ENCODE measurements at places on chromosomes 1 and 21.

- DNase-seq: peak; percentile 44
Measured at GRCh38 chr21:26844258-26845065, 747 bp downstream of the ADAMTS1 start.

DNA sequence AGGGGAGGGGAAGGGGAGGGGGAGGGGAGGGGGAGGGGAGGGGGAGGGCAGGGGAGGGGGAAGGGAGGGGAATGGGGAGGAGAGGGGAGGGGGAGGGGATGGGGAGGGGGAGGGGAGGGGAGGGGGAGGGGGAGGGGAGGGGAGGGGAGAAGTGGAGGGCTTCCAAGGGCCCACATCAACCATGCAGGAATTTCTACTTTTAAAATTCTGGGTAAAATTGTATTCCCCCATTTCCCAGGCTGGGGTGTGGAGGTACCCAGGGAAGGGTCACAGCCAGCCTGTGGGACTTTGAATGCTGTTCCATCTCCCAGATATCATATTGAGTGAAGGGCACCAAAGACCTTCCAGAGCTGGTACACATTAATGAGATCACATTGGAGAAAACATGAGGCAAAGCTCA, 126.9 kb upstream of the ETS2 start:
- DNase-seq: no peak

DNA sequence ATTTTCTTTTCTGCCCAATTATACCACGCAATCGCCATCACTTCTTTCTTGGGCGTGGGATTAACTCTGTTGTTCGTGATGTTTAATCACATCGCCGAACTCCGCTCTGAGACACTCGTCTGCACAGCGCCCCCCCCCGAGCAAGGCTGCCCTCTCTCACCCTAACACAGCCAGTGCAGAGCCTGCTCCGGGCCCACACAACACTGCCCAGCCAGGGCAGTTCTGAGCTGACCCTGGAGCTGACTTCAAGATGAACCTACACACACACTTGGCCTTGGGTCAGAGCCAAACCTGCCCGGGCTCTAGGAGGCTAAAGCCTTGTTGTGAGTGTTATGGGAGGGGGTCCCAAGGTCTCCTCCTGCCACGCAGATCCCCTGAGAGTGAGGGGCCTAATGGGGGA, 64.6 kb upstream of the LRP8 start:
- DNase-seq: no peak

DNA sequence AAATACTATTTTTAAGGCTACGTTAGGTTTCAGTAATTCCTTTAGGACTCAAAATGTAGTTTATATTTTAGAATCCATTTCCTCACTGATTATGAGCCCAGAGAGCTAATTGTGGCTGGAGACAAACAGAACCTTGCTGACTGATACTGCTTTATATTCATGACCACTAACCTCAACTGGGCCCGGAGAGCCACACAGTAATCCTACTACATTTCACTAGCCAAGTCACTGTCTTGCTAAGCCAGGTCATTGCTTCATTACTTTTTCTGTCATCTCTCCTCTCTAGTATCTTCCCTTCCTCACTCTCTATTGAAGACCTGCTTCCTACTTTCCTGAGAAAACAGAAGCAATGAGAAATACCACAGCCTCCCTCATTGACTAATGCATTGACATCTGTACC, 24.7 kb downstream of the IL23R start:
- no peak for DNase-seq

DNA sequence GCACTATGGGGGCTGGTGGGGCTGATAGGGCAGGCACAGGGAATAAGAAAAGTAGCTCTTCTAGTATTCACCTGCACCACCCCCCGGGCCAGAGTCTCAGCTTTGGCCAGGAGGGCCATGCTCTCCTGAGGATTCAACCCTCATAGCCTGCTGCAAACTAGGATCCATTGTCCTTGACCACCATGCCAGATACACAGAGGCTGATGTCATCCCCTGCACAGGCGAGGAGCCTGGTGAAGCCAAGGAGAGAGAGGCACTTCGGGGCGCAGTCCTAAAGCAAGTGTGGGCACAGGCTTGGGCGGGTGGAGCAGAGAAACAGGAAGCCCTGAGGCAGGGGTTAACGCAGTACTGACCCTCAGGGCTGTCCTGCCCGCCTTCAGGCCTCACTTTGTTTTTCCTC, 29.5 kb downstream of the TMEM53 start:
- no peak for DNase-seq

GRCh38 chr1:175191659-175192058, 917 bp downstream of the KIAA0040 start:
- no peak for DNase-seq

GRCh38 chr1:17606826-17607440, 67.4 kb downstream of the ARHGEF10L start:
- DNase-seq: peak; percentile 64

DNA sequence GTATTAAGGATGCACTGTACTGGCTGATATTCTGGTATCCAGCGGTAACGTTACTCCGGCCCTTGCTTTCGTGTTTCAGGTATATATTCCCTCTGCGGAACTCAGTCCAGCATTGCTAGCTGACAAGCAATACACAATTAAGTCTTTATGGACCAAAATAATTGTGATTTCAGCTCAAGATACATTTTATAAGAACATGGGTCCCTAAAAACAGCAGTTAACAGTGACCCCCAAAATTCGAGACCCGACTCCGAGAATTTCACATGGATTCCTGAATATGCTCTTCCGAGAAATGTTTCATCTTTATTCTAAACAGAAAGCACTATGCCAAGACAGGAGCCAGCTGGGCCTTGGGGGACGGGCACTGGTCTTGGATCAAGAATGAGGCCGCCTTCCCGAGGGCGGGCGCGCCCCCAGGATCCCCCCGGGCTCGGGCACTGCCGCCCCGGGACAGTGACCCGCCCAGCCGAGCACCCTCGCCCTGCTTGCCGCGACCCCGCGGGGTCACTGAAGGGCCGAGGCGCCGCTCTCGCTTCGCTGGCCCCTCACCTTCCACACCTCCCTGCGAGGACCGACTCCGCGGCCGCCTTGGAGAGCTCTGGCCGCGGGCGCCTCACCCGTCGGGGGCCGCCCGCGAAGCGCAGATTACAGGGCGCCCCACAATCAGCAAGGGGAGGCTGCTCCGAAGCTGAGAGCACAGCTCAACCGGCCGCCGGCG, 610 bp downstream of the SCYL3 start:
- peak; percentile 22 for DNase-seq

GRCh38 chr1:15411593-15412137, 2.0 kb downstream of the EFHD2 start:
- DNase-seq: no peak

DNA sequence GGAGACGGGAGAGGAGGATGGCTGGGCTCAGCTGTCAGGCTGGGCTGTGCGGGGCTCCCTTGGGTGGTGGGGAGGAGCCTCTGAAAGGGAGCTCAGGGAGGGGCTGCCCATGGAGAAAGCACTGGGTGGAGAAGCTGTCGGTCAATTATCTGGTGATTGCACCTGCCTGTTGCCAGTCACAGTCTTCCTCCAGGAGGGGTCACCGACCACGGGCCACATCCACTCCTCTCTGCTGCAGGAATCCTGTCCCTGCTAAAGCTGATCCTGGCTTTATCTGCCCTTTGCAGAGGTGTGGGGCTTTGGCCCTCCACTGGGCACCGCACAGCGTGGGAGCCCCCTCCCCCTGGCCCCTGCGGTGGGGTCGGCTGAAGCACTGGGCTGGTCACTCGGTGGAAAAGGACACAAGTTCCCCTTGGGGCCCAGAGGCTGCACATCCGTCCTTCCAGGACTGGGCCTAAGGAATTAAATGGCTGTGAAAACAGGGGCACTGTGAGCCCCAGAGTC, 21.8 kb upstream of the COL18A1 start:
- DNase-seq: no peak

GRCh38 chr1:233379869-233380438, 52.4 kb downstream of the MAP3K21 start:
- no peak for DNase-seq

DNA sequence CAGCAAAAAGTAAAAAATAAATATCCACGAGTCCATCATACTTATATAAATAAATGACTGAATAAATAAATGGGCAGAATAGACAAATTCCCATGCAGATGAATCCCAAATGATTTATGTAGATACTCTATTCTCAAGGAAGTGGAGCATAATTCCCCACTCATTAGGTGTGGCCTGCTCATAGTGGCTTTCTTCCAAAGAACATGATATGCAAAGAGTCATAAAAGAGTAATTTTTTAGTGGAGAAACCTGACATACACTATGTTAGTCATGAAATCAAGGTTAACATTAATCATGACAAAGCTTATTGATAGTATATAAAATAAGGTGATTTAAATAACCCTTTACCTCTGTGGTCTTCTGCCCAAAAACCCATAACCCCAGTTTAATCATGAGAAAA, 298.9 kb downstream of the DPYD start:
- DNase-seq: peak; percentile 37

GRCh38 chr1:57013522-57013921, 47.7 kb upstream of the C8B start:
- DNase-seq: no peak

- DNase-seq: no peak
Measured at GRCh38 chr1:18353992-18354391, 126.7 kb upstream of the KLHDC7A start.

DNA sequence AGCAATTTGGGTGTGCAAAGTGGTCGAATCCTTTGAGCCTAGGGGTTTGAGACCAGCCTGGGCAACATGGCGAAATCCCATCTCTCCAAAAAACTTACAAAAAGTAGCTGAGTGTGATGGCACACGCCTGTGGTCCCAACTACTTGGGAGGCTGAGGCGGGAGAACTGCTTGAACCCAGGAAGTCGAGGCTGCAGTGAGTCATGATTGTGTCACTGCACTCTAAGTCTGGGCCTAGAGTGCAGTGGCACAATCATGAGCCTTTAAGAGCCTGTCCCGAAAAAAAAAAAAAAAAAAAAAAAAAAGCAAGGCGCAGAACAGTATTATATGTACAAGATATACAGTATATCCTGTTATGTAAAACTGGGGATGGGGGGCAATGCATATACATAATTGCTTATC, 25.1 kb upstream of the HTR1D start:
- no peak for DNase-seq

DNA sequence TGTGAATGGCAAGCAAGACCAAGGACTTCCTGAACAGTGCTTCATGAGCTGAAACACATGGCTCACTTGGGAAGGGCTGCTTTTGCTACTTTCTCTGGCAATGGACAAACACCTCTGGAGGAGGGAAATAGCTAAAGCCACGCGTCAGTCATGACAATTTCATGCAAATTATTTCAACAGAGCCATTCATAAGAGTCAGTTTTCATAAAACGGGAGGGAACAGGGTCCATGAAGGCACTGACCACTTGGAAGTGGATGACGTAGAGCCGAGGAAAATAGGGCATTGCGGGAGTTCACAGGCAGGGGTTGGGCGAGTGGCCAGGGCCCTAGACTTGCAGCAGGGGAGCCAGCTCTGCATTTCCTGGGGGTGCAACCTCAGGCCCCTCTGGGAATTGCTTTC, 43.9 kb downstream of the SDC3 start:
- DNase-seq: no peak

DNA sequence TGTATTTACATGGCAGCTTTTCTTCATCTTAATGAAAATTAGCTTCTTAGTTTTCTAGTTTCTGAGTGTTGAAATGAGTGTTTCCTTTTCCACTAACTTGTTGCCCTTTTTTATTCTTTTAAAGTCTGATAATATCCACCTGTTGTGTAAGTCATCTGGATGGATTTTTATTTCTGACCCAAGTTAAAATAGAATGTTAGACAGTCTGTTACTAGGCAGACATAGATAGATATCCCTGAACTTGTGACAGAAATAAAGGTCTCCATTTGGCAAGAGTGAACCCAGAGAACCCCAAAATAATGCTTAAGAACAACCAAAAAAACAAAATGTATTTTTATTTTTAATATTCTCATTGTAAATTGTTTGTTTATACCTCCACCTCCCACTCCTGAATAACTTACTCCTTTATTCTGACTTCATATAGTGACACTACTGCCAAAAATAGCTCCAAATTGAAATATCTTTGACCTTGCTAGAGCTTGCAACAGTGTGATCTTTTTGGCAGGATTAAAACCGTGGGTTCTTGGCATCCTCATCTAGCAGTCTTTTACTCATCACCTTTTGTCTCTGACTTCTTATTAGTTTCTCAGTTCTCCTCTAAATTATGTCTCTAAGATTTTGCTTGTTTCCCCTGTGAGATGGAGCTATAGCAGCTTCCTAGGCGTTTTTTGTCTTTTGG, 26.9 kb upstream of the SH3D21 start:
- DNase-seq: peak; percentile 44

DNA sequence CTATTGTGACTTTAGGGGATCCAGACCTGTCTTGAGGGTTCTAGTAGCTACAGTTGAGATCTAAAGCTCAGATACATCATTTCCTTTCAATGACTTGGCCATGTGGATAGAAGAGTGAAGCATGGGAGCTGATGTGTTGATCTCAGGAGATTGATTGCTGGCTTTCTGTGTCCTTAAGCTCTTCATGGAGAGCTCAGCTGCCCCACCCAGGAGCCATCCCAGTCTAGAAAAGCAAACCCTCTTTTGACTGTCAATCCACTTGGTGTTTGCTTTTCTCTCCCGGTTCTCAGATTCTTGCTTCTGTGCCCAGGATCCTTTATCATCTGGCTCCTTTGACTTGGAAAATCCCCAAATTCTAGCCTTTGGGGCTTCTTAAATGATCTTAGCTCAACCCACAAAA, 87.2 kb downstream of the ATP1A1 start:
- DNase-seq: no peak

DNA sequence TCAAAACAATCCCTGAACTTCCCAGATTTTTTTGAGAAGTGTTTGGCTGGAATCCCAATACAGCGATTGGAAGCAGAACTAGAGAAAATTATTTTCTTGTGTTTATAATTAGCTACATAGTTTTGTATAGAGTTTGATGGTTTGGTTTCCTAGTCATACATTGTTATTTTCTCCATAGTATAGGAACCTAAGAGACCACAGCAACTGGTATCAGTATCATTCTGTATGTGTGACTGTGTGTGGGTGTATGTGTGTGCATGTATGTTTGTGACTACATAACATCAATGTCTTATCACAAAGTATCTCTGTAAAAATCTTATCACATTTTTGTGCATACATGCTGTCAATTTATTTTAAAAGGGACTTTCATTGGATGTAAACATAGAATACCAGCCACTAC, 780.5 kb downstream of the MRPL39 start:
- no peak for DNase-seq

- no peak for DNase-seq
Measured at GRCh38 chr21:44612669-44613229, 870 bp downstream of the KRTAP10-8 start.

DNA sequence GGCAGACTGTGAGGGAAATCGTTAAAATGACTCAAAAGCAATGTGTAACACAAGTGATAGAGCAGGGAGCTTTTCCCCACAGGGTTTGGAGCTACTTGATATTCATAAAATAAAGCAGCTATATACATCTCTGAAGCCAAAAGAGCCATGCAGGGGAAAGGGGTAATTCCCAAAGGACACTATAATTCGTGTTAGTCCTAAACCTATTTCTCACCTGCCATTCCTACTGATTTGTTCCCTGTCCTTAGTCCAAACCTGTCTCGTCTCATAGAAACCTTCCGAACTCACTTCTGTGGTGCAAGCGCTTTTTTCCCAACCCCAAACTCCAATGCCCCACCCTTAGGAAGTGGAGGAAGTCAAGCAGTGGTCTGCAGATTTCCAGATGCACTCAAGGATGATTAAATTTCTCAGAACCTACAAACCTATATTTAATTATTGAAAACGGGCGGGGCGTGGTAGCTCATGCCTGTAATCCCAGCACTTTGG, 946 bp upstream of the HNRNPR start:
- DNase-seq: peak; percentile 26

- DNase-seq: no peak
Measured at GRCh38 chr21:42006765-42007164, 3.4 kb downstream of the ZBTB21 start.
